MCF 10A (cell line): ENCODE measurements at places on chromosomes 12 and 14.

GRCh38 chr12:19916196-19916753 is 452.1 kb upstream of the PDE3A start:
- DNase-seq: no peak

DNA sequence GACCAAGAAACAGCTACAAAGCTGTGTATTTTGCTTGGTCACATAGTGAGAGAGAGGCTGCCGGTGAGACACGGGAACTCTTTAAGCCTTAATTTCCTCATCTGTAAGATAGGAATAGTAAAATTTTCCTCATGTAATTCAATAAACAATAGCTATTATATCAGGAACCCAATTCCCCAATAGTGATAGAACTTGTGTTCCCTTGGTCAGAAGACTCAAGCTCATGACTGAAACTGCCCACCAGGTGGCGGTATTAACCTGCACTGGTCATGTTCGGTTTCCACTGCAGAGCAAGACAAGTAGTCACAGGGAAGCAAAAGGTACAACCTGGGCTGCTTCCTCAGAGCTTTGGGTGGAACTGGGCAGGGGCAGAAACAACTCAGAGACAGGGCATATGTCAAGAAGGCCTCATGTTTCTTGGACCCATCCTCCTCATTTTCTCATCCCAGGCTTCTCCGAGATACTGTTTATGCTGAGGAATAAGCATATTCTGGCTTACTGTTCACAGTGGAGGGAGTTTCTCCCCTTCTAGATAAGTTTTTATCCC is 4.2 kb upstream of the AJUBA start:
- DNase-seq: peak; percentile 87

GRCh38 chr14:104224506-104225277 is 86.3 kb downstream of the KIF26A start:
- no peak for DNase-seq

GRCh38 chr12:127308148-127308547 is 958.8 kb upstream of the TMEM132C start:
- no peak for DNase-seq

DNA sequence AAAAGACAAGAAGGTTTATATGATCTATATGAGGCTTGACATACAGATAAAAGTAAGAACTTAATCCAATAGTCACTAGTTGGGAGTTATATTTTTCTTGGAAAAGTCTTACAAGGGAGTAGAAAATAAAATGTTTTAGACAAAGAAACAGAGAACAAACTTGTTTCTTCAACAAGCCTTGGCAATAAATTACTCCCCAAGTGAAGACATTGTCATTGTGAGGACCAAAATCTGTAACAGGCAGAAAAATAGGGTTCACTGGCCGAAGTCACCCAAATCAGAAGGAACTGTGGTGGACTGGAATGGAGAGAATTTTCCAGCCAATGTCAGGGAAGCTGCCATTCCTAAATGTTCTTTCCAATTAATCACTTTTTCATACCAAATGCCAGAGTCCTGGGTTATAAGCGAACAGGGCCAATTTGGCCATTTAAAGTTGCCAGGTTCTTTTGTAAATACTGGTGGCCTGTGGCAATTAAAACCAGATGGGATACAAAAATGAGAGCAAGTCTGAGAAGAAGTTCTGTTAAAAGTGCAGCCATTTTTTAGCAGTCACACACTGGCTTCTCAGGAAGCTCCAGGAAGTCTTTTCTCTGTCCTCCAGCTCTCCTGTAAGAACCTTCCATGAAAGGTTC is 117.3 kb upstream of the OVCH1 start:
- no peak for DNase-seq

DNA sequence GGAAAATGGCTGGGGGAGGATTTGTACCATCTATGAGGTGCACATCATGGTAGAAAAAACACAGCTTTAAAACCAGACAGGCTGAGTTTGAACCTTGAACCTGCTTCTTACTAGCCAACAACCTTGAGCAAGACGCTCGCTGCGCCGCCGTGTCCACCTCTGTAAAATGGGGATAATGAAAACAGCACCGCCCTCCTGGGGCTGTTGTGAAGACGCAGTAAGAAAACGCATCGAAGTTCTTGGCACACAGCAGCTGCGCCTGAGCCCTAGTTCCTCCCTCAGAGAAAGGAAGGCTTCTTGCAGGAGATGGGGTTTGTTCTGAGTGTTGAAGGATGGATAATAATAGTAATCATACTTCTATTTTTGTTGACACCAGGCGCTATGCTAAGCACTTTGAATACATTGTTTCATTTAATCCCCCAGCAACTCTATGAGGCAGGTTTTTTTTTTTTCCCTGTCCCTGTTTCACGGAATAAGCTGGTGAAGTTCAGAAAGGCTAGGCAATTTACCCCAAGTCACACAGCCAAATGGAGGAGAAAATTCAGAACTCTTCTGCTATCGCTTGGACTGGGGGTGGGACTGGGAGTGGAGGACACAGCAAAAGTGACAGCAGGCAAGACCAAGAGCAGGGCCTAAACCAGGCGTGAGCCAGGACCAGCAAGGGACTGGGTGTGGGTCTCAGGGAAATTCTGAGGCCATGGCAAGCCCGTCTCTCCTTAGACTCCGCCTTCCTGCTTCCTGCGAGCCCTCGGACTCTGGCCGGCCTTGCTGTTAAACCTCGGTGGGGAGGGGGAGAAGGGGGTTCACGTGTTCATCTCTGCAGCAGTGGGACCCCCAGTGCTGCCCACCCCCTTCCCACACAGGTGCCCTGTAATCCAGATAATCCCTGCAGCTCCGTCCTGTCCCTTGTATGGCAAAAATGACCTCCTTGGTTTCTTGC is 97.5 kb downstream of the LRRC74A start:
- DNase-seq: no peak

- DNase-seq: peak; percentile 84
Measured at GRCh38 chr12:104181313-104181712, 34.3 kb upstream of the TXNRD1 start.

DNA sequence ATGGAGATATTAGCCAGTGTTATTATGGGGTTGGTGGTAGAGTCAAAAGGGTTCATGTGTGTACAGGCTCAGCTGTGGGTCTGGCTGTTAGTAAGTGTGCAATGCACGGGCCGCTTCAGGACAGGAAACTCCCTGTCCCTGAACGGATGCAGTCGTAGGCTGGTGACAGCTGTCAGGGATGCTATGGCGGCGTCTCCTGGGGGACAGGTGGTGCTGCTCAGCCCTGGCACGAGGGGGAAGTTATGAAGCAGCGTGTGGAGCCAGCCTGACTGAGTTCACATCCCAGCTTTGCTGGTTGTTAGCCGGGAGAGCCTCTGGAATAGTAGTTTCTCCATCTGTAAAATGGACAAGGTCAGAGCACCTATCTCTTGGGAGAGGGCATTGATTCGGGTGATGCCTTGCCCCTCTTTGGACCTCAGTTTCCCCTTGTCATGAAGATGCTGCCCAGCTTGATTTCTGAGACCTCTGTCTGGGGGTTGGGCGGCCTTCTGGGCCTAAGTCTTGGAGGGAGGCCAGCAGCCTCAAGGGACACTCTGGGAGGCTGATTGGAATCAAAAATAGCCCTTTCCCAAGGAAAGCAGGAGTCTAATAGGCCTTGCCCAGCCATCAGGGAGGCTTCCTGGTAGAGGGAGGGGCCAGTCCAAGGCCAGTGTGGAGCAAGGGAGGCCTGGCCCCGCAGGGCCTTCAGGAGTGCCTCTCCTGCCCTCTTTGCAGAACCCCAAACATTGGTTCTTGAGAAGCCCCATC is 7.1 kb downstream of the ASB2 start:
- DNase-seq: no peak

- DNase-seq: no peak
Measured at GRCh38 chr12:104507672-104508071, 50.9 kb downstream of the CHST11 start.

GRCh38 chr14:81738946-81739659 is 205.4 kb upstream of the SEL1L start:
- DNase-seq: no peak
